ENCODE measurements at places on chromosomes 6 and 20.

DNA sequence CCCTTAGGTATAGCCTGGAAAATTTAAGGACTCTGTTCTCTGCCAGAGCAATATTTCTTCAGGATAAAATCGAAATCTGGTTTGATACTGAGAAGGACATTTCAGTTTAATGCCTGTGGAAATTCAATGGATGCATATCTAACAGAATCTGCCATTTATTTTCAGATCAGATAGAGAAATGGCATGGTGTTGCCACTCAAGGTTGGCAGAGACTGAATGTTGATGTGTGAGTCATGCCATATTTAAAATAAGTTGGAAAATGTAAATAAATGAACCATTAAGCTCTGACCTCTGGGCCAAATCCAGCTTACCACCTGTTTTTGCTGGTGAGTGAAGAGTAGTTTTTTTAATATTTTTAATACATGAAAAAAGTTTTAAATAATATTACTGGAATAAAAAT lies 594.6 kb downstream of the DOK5 start:
- no peak for DNase-seq

DNA sequence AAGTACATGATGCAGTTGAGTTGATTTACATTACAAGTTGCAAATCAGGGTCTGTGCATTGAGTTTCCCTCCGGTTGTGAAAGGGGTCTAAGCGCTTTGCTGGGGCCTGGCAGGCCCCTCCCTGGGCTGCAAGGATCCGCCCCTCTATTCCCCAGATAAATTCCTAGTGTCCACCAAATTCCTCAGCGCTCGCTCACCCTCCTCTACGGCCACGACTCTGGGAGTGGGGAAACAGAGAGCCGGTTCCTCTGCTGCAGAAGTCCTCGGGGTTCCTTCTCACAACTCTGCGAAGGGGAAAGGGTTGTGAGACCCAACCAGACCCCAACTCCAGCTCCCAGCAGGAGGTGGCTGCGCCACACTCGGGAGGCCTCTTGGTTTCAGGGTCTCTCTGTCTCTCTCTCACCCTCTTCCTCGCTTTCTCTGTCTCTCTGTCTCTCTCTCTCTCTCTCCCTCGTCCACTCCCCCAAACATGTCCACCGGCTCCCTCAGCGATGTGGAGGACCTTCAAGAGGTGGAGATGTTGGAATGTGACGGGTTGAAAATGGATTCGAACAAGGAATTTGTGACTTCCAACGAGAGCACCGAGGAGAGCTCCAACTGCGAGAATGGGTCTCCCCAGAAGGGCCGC lies at the start of gene TCF21:
Gene TCF21 (plus strand): TSS at position 185 of the 628 bp plus-strand sequence. CDS start 285 bp downstream, at position 470.
- DNase-seq, result no peak

GRCh38 chr6:18165751-18166150 lies 10.5 kb downstream of the KDM1B start:
- no peak for DNase-seq

DNA sequence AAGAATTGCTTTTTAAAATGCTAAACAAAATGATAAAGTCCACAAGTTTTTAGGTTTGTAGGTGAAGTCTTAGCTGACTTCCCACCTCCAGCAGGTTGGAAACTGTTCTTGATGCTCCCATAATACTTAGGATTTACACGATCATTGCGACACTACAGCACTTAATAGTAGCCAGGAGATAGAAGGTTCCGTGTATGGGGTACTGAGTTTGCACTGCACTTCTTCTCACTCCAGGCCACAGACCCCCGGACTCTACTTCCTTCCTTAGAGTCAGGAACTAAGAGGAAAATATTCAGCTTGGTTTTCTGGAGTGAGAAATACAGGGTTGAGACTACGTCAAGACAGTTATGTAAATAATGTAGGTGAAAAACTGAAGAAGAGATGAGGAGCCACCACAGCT lies 56.1 kb upstream of the SGK1 start:
- DNase-seq, result no peak

DNA sequence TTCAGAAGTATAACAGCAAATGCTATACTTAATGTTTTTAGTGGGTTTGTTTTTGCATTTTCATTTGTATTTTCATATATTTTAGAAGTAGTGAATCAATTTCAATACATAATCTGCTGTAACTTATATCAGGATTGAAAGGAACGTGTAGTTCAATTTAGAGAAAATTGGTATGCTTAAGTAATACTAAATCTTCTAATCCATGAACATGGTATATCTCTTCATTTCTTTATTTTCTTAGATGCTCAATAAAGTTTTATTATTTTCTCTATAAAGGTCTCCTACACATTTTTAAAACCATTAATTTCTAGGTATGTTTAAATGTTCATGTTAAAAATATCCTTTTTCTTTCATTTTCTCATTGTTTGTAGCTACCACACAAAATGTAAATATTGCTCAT lies 85.1 kb downstream of the STMND1 start:
- no peak for DNase-seq

- no peak for DNase-seq
Observed at GRCh38 chr6:74742793-74743508, 462.9 kb downstream of the COL12A1 start.

DNA sequence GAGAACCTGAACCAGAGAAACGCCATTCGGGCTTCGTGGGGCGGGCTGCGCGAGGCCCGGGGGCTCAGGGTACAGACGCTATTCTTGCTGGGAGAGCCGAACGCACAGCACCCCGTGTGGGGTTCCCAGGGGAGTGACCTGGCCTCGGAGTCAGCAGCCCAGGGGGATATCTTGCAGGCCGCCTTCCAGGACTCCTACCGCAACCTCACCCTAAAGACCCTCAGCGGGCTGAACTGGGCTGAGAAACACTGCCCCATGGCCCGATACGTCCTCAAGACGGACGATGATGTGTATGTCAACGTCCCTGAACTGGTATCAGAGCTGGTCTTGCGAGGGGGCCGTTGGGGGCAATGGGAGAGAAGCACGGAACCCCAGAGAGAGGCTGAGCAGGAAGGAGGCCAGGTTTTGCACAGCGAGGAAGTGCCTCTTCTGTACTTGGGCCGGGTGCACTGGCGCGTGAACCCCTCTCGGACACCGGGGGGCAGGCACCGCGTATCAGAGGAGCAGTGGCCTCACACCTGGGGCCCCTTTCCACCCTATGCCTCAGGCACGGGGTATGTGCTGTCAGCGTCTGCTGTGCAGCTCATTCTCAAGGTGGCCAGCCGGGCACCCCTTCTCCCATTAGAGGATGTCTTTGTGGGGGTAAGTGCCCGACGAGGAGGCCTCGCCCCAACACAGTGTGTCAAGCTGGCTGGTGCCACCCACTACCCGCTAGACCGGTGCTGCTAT lies 904 bp downstream of the B3GALT4 start:
- no peak for DNase-seq

GRCh38 chr20:32702706-32703425 lies 29.1 kb upstream of the C20orf203 start:
- no peak for DNase-seq

DNA sequence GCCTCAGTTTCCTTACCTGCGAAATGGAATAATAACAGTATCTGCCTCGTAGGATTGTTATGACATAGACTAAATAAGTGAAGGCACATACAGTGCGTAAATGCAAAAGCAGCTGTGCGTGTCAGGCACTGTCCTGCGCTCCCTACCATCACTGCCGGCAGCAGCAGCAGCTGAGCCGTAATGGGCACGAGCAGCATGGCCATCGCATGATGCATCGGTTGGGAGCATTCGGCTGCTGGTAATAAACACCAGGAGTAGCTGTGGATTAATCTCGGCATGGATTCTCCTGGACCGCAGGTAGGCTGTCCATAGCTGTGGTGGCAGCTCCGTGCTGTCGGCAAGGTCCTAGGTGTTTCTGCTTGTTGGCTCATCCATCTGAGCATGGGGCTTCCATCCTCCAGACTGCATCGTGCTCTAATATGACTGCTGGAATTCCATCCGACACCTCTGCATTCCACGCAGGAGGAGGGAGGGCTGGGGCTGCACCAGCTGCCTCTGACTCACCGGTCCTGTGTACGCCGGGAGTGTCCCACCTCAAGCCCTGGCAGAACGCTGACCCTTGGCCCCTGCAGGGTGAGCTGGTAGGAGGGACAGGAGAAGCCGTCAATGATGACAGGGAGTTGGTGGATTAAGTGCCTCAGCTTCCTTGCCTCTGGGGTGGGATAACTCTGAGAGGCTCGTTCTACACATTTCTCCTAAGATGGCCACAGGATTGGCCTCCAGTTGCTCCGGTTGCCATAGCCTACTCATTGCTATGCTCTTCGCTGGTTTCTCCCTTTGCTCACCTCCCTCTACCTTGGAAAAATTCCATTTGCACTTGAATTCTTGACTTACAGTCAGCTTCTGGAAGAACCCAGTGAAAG lies 100.9 kb upstream of the PMEPA1 start:
- no peak for DNase-seq

DNA sequence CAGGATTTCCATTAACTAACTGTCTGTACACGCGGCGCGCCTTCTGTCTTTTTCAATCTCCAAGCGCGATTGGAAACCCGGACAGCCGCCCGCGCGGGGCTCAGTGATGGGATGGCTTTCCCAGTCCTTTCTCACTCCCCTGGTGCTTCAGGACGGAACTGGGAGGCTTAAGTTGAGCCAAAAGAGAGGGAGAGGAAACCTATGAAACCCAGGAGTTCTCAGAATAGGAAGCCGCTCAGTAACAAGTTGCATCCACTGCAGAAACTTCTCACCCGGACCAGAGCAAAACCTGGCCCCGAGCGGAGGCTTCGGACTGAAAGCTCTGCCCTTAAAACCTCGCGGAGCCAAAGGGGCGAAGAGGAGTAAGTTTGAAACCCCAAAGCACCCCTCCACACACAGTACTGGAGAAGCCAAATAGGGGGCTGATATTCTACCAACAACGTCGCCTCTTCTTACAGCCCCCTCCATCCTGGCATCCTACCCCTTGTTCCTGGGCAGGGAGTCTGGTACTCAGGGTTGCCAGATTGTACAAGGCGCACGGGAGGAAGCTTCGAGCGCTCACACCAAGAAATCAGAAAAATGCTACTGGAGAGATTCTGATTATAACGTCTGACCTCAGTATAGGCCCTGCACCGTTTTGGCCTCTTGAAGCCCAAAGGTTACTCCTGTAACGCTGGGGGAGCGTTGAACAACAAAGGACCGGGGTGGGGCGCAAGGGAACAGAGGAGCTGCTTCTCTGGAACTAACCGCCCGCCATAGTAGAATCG lies 906 bp upstream of the COL12A1 start:
- DNase-seq, result no peak

DNA sequence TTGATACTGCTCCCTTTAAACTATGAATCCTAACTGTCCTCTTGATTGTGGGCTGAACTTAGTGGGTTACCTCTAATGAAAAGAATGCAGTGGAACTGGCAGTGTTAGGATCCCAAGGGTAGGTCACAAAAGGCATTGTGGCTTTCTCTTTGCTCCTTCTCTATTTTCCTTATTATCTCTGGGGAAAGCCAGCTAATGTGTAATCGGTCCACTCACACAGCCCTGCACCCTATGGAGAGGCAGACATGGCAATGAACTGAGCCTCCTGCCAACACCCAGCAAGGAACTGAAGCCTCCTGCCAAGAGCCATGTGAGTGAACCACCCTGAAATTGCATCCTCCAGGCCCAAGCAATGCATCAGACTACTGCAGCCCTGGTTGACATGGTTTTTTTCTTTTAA lies 24.6 kb upstream of the ZNF133 start:
- DNase-seq, result peak; percentile 38

DNA sequence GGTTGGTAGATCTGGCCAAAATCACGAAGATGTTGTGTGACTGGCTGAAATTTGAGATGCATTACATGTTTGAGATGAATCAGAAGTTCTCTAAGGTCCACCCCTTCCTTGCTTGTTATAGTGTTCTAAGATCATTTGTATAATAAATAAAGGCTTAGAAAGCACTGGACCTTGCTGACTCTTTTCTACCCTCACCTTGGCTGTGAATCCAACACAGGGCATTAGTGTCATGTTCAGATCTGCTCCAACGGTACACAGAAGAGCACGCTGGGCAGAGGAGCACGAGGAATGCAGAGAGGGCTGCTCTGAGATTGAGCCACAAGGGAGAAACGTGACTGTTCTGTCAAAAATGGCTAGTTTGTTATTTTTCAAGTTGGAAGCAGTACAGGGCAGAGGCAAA lies 169.5 kb upstream of the HDAC2 start:
- no peak for DNase-seq

DNA sequence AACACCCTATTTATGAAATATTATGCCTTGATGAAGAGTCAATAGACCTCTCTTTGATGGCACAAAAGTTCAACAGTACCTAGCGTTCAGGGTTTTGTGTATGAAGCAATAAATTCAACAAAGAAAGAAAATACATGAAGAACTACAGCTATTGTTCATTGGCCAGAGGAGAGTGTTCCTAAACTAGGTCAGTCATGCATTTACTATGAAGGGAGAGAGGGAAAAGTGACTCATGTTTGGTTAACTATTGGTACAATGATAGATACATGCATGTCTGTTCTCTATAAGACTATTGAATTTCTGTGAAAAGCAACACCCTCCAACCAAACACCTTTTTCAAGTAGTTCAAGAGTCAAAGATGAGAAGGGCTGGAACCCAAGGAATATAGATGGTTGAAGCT lies 50.7 kb downstream of the CLIC5 start:
- no peak for DNase-seq

- no peak for DNase-seq
Observed at GRCh38 chr6:30612687-30613248, 4.3 kb downstream of the PPP1R10 start.

GRCh38 chr6:17032988-17033634 lies 68.7 kb upstream of the STMND1 start:
- peak; percentile 39 for DNase-seq

- no peak for DNase-seq
Observed at GRCh38 chr6:104941729-104942091, 15.2 kb upstream of the LIN28B start.

- no peak for DNase-seq
Observed at GRCh38 chr6:85429346-85429745, 20.5 kb upstream of the NT5E start.

GRCh38 chr6:157032923-157033322 lies 255.7 kb downstream of the ARID1B start:
- no peak for DNase-seq

Data from GOT3 (cell line).